ENCODE measurements at places on chromosomes 4 and X.
A peak's percentile ranks its signal among the peaks of the same experiment; 100 is the strongest.

GRCh38 chr4:55611358-55612059, 19.5 kb upstream of the PDCL2 start:
- DNase-seq, result no peak

DNA sequence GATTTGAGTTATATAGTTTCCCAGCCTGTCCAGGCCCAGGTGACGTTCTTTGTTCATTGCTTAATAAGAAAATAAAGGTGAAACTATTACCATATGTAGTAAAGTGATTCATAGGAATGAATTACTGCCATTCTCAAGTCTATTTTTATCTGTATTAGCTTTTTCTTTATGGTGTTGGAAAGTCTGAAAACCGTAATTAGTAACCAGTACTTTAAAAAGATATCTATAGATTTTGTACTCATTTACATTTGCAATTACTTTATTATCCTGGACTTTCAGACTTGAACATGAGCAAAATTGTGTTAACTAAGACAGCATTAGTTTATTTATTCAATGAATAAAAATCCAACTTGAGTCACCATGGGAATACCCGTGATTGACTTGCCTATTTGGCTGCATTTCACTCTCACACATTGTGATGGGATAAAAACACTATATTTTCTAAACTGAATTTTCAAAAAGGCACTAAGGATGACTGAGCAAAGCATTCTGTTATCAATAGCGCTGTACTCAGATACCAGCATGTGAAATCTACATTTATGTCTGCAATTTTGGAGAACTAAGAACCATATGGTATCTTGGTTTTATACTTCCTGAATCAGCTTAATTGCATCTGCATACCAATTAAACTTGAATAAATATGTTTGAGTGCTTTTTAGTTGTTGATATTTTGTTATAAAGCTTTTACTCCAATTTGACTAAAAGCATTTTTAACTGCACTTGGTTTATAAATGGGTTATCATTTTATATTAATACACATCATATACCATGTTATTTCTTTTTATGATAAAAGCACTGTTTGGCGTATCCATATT, 154.6 kb downstream of the CCSER1 start:
- no peak for DNase-seq

DNA sequence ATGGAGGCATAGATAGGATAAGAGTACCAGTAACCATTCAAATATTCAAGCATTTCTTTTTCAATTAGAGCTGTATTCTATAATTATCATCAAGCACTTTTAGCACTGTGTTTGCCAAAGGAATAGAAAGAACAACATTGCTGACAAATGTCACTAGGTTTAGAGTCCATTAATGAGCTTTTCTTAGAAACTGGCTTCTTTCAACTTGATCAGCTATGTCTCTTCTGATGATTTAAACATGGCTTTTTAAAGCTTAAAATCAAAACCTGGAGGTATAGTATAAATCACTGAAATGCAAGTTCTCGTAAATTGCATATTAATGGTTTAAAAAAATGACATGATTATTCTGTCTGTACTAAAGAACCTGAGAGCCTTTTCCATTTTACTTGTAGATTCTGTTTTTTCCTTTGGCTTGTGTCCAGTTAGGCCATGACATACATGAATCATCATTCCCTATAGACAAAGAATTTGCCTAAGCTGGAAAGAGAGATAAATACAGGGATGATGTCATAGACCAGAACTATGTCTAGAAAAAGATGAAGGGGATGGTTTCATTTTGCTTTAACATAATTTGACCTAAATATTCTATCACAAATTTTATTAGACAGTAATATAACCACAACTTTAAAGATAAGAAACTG, 340.1 kb upstream of the CTSO start:
- DNase-seq, result no peak

- peak; percentile 57 for DNase-seq
These were observed 54.3 kb downstream of the CHST7 start for GRCh38 chrX:46627711-46628419.

DNA sequence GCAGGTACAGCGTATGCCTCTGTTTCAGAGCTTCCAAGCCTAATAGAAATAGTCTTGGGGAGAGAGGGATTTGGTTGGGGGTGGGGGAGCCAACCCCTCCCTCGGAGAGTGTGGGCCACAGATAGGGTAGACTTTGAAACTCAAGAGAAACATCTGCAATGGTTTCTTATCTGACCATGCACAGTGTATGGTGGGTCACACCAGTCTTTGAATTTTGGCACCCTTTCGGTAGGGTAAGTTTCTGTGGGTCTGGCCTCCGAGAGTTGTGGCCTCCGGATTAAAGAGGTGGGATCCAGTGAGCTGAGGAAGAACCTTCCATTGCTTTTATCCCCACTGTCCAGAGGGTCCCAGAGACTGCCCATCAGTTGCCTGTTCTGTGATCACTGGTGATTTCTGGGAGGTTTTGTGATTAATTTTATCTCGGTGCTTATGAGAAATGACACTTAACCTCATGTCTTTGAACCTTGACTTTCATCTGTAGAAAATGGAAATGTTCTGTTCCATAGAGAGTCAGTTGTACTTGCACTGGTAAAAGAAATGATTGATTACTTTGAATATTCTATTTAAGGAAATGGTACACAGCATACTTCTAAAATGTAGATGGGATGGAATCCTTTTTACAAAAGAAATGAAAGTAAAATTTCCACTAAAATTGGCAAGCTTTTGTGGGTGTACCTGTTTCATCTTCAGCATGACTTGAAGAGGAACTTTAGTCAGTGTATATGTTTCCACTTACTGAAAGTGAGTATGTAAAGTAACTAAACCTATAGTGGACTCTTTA, 62.7 kb downstream of the TMEM131L start:
- no peak for DNase-seq

- no peak for DNase-seq
These were observed 1670.4 kb upstream of the AGA start for GRCh38 chr4:179112441-179113170.

DNA sequence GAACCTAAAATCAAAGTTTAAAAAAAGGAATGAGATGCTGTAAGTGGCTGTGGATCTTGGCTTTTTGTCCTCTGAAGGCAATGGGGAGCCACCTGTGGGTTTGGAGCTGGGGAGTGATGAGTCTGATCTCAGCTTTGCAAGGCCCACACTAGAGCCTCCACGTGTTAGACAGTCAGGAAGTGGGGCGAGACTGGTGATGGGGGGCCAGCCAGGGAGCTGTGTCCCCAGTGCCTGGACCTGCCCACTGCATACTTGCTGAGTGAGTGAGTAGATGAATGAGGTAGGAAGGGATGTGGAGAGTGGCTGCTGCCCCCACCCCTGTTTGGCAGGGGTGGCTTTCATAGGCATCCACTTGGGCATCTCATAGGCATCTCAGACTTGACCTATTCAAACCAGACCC, 84.0 kb downstream of the NHSL2 start:
- no peak for DNase-seq

- DNase-seq, result no peak
These were observed 16.1 kb downstream of the CPEB2 start for GRCh38 chr4:15018361-15018760.

Data from suppressor macrophage (primary cell).